Muscle of arm (tissue), 14 donors: ENCODE measurements at places on chromosomes 1 and 21.
A peak's percentile ranks its signal among the peaks of the same experiment; 100 is the strongest.

DNA sequence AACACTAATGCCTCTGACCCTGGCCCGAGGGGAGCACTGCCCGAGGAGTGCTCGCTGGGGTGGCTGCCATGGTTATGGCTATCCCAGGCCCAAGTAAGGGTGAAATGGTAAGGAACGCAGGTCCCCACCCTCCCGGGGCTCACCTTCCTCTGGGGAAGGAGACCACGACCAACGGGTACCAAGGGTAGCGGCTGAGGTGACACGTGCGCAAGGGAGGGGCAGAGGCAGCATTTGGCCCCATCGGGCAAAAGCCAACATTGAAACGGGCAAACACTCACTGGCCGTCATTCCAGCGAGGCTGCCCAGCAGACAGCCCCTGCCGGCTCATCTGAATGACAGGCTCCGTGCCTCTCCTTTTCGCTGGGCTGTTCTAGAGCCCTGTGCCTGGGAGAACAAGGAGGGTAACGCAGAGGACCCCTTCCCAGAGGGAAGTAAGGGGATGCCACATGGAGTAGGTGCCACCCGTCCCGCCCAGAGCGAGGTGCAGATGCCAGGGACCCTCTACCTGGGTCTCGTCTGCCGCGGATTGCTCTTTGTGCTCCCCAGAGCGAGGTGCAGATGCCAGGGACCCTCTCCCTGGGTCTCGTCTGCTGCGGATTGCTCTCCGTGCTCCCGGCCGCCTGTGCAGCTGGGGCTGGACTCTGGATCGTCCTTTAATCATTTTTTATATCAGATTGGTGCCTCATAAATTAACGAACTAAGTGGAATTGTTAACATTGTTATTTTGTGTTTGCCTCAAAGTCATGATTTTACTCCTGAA, 16.2 kb downstream of the ACTRT2 start:
- DNase-seq: no peak

DNA sequence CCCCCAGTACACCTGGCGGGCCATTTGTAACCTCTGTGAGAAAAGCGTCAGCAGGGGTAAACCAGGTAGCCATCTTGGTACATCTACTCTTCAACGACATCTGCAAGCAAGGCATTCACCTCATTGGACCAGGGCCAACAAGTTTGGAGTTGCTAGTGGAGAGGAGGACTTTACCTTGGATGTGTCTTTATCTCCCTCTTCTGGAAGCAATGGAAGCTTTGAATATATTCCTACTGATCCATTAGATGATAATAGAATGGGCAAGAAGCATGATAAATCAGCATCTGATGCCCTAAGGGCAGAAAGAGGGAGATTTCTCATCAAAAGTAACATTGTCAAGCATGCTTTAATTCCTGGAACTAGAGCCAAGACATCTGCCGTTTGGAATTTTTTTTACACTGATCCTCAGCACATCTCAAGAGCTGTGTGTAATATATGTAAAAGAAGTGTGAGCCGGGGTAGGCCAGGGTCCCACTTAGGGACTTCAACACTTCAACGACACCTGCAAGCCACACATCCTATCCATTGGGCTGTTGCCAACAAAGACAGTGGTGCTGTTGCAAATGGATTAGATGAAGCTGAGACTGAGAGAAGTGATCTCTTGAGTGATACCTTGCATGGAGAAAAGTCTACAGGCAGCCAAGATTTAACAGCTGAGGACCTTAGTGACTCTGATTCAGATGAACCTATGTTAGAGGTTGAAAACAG, 2.7 kb downstream of the ZBED6 start:
- peak; percentile 17 for DNase-seq

DNA sequence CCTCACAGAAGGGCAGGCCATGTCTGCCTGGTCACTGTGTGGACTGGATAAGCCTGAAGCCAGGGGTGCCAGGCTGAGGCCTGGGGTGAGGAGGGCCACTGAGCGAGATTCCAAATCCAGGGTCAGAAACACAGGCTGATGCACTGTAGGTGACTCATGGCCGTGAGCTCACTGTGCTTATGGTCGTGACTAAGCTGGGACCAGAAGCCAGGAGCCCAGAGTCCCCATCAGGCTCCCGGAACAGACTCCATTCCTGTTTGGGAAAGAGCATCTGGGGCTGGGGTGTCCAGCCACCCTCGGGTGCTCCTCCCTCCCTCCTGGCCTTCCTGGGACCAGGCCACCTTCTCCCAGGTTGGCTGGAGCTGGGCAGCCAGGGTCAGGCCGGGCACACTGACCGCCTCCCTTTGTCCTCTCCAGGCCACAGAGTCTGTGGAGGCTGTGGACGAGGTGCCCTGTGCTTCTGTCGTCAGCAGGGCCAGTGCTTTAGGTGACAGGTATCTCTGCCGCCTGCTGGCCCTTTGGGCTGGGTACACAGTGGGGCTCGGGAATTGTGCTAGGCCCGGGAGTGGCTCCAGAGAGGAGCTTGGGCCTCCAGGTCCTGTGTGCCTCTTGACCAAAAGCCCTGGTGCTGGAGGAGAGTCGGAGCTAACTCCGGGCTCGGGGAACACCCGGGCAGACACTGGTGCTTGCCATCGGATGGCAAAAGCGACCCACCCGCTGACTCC, 36.7 kb downstream of the AJAP1 start:
- no peak for DNase-seq

DNA sequence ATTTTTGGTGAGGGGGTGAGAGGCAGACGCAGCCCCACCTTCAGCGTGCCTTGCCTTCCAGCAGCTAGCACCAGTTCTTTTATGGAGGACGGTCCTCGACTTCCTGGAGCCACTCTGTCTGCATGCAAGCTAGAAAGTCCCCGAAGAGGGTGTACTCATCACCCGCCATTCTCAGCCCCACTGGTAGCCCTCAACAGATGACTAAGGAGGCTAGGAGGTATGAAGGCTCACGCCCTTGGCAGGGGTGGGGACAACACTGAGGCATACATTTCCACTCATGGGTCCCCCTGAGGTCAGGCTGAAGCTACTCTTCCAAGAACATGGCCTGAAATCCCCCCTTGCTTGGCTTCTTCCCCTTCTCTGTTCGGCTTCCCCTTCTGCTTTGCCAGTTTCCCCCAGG, 8.9 kb upstream of the PTPRF start:
- no peak for DNase-seq

DNA sequence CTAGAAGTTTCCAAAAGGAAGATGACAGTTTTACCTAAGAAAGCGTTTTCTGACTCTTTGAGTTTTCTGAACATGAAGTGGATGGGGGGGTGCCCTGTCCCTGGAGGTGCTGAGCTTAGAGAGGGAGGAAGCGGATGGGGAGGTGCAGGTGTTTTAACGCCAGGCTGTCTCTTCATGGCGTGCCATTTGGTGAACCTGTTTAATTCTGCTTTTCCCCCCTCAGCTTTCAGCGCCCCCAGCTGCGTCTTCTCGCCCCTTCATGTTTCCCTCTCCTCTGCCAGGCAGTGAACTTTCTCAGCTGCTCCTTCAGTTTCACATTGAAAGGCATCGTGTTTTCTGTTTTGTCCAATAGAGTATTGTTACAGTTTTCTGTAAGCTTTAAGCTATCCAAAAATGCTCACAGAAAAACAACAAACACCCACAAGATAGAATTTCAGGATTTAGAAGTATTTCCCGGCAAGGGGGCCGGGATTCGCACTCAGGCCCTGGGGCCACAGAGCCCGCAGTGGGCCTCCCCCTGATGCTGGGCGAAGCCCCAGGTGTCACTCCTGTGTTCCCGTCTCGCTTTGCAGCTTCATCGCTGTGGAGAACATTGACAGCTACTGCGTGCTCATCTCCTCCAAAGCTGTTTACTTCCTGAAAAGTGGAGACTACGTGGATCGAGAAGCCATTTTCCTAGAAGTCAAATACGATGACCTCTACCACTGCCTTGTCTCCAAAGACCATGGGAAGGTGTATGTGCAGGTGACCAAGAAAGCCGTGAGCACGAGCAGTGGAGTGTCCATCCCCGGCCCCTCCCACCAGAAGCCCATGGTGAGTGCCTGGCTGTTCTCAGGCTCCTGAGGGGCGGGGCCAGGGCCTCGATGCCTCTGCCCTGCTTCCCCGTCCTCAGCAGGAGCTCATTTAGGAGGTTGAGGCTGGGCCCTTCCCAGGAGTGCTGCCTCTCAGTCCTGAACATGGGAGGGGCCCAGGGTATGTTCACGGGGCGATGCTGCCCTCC, 111.4 kb downstream of the DHRS3 start:
- no peak for DNase-seq

DNA sequence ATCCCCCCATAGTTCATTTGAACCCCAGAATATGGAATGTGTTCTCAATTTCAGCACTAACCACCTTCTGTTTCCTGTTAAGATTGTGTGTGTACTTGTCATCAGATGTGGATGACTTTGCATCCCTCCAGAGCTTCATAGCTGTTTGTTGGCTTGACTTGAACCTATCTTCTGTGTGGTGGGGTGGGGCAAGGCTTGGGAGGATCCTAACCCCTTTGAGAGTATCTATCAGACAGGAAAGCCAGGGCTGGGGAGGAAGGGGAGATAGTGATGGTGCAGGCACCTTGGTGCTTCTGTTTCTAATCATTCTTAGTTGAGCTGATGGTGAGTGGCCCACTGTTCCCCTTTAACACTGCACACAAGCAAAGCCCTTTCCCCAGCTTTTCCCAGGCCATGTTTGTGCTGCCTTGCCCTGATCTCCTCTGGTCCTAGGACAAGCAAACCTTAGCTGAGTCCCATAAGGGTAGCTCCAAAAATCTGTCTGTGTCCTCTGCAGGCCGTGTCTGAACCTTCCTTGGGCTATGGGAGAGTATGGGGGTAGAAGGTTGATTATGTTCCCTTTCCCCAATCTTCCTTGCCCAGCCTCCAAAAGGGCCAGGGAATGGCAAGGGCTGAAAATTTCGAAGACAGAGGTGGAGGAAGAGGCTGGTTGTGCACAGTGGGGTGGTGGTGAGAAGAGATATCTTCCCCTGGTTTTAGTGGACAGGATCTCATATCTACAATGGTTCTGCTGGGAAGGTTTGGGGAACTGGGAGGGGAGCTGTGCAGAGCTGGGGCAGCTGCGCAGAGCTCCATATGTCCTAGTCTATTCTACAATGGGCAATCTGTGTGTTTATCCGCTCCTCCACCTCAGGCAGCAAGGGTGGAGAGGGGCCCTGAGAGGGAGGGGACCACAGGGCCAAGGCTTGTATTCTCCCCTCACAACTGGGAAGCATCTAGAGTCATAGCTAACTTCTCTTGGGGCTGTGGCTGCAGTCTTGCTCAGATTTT, 1.4 kb downstream of the NHLH1 start:
- DNase-seq: no peak

DNA sequence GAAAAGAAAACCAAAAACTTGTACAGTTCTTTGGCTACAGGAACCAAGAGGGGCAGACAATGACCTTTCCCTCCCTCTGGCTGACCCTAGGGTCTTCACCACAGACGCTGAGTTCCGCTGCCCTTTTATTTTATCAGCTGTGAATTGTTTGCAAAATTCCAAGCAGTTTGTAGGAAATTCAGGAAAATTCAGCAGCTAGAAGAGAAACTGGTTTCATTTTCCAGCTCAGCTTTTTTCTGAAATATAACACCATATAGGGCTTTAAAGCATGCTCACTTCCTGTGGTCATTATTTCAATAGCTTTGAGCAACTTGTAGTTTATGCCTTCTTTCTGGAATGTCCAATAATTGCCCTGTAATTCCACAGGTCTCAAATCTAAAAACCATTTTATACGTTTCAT, 5.5 kb upstream of the PIK3R3 start:
- DNase-seq: no peak

- no peak for DNase-seq
These were observed 2.0 kb downstream of the DMBX1 start for GRCh38 chr1:46491443-46492268.

- no peak for DNase-seq
These were observed 90.5 kb downstream of the NMNAT2 start for GRCh38 chr1:183327434-183328290.

GRCh38 chr1:243457363-243457982, 201.6 kb downstream of the SDCCAG8 start:
- DNase-seq: no peak

DNA sequence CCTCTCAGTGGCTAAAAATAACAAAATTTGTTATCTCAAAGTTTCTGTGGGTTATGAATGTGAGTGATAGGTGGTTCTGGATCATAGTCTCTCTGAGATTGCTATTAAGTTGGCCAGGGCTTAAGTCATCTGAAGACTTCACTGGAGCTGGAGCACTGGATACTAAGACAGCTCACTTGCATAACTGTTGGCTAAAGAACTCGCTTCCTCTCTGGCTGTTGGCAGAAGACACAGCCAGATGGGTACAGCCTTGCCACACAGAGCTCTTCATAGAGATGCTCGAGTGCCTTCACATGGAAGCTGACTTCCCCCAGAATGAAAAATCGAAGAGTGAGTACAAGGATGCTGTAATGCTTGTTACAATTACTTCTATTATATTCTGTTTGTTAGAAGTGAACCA, 333.8 kb downstream of the ZP4 start:
- DNase-seq: no peak

- DNase-seq: no peak
These were observed 61.2 kb downstream of the TCP10L start for GRCh38 chr21:32523988-32524719.

GRCh38 chr1:100073531-100073930, 59.2 kb downstream of the SASS6 start:
- DNase-seq: no peak

GRCh38 chr1:17648457-17649145, 106.5 kb upstream of the ACTL8 start:
- no peak for DNase-seq

DNA sequence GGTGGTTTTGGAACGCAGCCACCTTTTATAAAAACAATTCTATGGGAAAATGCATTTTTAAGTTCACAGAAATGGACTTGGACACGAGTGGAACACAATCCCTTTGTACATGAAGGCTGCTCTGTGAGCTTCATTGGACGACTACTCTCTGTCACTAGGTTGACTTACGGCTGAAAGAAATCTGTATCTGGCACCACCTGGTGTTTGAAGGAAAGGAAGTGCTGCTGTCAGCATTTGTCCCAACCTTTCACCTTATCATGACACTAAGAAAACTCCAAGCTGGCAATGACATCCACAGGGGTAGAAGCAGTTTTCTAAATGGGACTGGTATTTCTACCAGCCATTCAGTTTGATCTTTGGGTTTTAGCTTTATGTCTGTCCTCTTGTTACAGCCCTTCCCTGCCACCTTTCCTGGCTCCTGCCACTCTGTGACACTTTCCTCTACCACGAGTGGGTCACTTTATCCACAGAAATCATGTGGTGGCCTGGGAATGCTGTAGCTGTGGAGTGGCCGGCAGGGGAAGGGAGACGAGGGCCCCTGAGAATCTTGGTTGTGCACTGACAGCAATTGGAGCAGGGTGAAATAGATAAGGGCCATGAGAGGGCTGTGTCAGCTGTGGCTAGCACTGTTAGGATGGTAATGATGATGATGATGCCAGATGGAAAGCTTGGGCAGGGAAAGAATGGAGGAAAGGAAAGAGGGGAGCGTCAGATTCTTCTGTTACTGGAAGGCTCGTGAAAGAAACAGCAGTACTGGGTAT, 85.2 kb downstream of the TBX19 start:
- no peak for DNase-seq
